ENCODE measurements at places on chromosomes 6 and 20. TPM values are rescaled to one million over a fixed set of nuclear protein-coding genes. Genes with fewer than 3 reads are reported as not detected.

DNA sequence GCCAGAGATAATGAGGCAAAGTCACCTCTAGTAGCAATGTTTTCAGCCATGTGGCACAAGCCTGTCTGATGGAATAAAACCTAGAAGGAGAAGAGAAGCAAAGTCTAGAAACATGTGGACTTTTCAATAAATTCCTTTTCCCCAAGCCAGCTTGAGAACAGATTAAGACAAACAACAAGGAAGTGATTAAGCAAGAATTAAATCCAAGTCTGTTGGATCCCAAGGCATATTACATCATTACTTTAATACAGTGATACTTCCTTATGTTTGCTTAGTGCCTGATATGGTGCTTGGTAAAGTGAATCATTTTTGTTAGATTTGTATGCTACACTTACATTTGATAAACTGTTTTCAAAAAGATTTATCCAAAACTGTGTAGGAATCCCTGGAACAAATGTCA is 260.3 kb upstream of the FAM83B start:
- no peak for DNase-seq
- H3K27ac ChIP-seq: no peak overlapping the region
- no peak overlapping the region for H3K4me3 ChIP-seq
- no peaks in the 10 kb centered on the region for H3K27me3 ChIP-seq
- H3K36me3 ChIP-seq: no peaks in the 10 kb centered on the region

DNA sequence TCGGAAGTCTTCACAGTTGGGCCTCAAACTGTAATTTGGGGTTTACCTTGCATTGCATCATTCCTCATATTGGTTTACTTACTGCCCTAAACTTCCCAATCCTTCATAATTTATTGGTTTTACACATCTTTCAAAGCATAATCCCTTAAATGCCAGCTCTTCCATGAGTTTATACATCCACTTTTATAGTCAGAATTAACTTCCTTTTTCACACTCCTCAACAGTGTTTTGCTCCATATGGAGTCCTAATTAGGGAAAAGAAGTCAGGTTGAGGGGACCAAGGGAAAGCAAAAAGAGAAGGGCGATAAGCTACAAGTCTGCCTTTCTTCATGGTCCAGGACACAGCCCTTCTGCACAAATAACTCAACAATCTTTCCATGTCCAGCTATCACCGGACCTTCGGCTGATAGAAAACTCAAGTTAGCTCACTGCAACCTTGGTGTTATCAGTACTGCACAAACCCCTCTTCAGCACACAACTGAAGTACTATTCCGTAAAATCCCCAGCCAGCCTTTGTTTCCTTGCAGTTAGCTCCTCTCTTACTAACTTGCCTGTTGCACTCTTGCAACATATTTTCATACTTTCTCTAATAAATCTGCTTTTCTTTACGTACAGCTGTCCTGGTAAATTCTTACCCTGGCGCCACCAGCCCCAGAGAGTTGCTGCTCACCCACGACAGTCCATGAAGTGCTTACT is 2.0 kb downstream of the EEF1E1 start:
- H3K4me3 ChIP-seq: no peak overlapping the region
- peaks cover 23% of the 10 kb centered on the region for H3K36me3 ChIP-seq
- peaks cover 8% of the 10 kb centered on the region for H3K4me1 ChIP-seq
- H3K27ac ChIP-seq: no peak overlapping the region
- H3K27me3 ChIP-seq: no peaks in the 10 kb centered on the region
- DNase-seq: no peak

DNA sequence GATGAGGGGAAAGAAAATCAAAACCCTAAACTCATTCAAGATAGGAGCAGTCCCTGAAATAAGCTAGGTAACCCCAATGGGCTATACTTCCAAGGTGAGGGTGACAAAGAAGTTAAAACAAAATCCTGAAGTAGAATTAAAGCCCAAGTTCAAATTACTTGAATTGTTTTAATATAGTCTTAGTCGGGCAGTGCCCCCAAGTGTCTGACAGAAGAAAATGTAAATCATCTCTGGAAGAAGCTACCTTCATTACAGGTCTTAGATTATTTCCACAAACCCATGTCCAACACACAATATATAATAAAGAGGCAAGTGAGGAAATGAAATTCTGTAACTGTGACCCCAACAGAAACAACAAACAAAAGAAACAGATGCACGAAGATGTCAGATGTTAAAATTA is 36.8 kb upstream of the L3MBTL3 start:
- no peak overlapping the region for H3K4me3 ChIP-seq
- H3K36me3 ChIP-seq: no peaks in the 10 kb centered on the region
- no peaks in the 10 kb centered on the region for H3K4me1 ChIP-seq
- H3K27ac ChIP-seq: no peak overlapping the region
- no peaks in the 10 kb centered on the region for H3K27me3 ChIP-seq

GRCh38 chr6:105609375-105609991 is 206.6 kb upstream of the PREP start:
- no peak overlapping the region for H3K27ac ChIP-seq
- H3K36me3 ChIP-seq: no peaks in the 10 kb centered on the region
- no peak overlapping the region for H3K4me3 ChIP-seq
- H3K4me1 ChIP-seq: no peaks in the 10 kb centered on the region
- no peak for DNase-seq

DNA sequence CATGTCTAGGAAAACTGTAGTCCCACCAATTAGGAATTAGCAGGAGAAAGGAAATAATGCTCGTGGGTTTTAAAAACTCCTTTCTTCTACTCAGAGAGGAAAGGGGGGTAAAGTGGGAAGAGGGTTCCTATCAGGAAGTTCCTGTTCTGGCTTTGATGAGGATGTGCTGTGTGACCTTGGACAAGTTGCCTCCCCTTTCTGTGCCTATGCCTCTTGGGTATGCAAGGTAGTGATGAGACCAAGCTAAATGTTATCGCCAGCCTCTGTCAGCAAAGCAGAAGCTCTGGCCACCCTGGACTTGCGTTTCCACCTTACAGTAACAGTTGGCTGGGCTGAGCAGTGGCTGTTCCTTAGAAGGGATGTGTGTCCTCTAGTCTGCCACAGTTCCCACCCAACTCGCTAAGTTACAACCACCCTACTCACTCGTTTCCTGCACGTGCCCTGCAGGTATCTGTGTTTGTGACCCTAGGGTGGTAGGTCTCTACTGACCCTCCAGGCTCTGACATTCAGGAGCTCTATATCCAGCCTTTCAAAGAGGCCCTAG is 110.0 kb downstream of the PREX1 start:
- H3K4me1 ChIP-seq: peaks cover 91% of the 10 kb centered on the region
- H3K4me3 ChIP-seq: no peak overlapping the region
- no peaks in the 10 kb centered on the region for H3K27me3 ChIP-seq
- no peaks in the 10 kb centered on the region for H3K36me3 ChIP-seq
- H3K27ac ChIP-seq: no peak overlapping the region

GRCh38 chr20:57224641-57225138 is 41.8 kb downstream of the BMP7 start:
- H3K36me3 ChIP-seq: no peaks in the 10 kb centered on the region
- no peaks in the 10 kb centered on the region for H3K4me1 ChIP-seq
- H3K27ac ChIP-seq: no peak overlapping the region
- DNase-seq: no peak
- no peak overlapping the region for H3K4me3 ChIP-seq
- H3K27me3 ChIP-seq: no peaks in the 10 kb centered on the region

Gene KHDC1L
- total RNA-seq: not detected
